ENCODE measurements at places on chromosomes 6 and 20.

- no peak for DNase-seq
Observed at GRCh38 chr6:41167173-41167963, 4.5 kb upstream of the TREM2 start.

DNA sequence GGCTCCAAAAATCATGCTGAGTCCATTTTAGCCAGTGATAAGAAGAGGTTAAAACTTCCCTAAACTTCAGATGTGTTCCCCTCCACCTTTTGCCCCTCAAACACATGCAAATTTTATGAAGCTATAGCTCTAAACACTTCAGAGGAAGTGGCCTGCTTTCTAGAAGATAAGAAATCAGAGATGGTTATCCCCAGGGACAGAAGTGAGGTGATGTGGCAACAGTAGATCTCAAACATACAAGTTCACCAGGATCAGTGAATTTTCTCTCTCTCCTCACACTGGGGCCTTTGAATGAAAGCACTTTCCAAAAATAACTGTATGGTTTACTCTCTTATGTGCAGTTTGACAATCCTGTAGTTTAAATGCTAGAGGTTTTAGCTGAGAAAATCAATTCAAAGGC lies 332.0 kb downstream of the BTBD9 start:
- DNase-seq: no peak

- no peak for DNase-seq
Observed at GRCh38 chr20:26218301-26218700, 521.6 kb upstream of the ZNF337 start.

- peak; percentile 46 for DNase-seq
Observed at GRCh38 chr6:27791182-27791943, 120.8 kb downstream of the OR2B2 start.

DNA sequence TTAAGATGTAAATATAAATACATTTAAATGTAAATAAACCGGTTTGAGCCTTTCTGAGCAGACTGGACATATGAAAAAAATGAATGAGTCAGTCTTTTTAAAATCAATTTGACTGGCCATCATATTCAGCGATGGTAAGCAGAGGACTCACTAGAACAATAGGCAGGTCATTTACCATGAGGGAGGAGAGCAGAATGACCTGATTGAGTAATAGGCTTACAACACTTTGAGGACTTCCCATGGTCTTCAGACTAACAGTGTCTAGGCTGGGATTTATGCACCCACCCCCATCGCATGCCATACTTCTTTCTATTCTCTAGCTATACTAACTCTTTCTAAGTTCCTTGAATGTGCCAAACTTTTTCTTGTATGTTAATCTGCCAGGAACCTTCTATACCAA lies 241.9 kb upstream of the RAB32 start:
- no peak for DNase-seq

DNA sequence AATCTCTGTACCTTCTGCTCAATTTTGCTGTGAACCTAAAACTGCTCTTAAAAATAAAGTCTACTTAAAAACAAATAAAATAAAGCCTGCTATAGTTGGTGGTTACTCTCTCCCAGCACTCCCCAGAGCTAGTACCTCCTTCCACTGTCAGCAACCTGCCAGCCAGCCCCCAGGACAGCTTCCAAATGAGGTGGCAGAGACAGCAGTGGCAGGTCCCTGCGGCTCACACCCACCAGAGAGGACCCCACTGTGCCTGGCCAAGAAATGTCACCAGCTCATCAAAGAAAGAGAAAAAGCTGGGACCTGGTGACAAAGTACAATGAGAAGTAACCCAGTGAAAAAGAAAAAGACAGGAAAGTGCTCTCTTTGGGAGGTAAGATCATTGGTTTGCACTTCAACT lies 15.2 kb downstream of the APMAP start:
- no peak for DNase-seq

DNA sequence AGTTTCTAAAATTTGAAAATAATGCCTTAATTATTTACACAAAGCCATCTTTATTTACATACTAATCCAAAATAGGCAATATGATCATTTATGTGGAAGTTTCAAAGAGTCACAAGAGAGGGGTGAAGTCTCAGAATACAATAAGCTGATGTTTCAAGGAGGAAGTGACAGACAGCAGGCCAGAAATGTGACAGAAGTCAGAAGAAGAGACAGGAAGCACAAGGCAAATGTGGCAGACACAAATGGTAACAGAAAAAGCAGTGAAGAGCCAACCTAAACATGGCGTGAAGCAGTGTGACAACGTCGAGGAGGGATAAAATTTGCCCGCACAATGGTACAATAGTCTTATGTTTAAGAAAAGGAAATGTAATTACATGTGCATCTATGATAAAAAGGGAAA lies 59.8 kb downstream of the SHPRH start:
- DNase-seq: no peak

- DNase-seq: no peak
Observed at GRCh38 chr20:35291654-35292503, at the start of gene FAM83C. Gene FAM83C (minus strand): TSS chr20:35292425. CDS start chr20:35292304, 121 bp downstream.

DNA sequence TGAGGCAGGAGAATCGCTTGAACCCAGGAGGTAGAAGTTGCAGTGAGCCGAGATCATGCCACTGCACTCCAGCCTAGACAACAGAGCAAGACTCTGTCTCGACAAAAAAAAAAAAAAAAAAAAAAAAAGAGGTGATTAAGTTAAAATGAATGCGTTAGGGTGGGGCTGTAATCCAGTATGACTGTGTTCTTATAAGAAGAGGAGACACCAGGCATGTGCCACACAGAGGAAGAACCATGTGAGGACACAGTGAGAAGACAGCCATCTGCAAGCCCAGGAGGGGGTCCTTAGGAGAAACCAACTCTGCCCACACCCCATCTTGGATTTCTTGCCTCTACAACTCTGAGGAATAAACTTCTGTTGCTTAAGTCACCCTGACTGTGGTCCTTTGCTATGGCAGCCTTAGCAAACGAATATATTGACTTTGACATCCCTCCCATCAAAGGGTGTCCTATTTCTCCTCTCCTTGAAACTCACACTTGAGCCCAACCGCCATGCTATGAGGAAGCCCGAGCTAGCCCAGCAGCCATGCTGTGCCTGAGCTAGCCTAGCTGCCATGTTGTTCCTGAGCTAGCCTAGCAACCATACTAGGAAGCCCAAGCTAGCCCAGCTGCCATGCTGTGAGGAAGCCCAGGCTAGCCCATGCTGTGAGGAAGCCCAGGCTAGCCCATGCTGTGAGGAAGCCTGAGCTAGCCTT lies 15.8 kb upstream of the PPP1R16B start:
- DNase-seq: no peak

- DNase-seq: no peak
Observed at GRCh38 chr20:13865791-13866351, 81.0 kb downstream of the NDUFAF5 start.

GRCh38 chr6:42226161-42226611 lies 8.5 kb upstream of the MRPS10 start:
- no peak for DNase-seq

DNA sequence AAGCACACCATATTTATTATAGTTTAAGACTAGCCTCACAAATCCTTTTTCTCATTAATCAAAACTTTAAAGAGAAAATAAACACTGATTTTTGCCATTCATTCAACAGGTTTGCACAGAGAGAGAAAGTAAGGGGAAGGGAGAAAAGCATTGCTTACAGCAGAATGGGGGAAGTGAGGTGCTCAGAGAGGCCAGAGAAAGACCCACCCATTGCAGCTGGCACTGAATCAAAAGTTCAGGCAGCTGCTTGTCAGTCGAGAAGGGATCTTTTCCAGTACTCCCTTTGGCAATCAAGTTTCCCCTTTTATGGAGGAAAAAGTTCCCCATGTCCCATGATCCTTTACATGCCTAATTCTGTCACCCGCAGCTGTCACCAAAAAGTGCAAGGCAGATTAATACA lies 8.0 kb upstream of the CRISP2 start:
- no peak for DNase-seq

GRCh38 chr20:41618807-41619311 lies 682 bp upstream of the CHD6 start:
- no peak for DNase-seq

DNA sequence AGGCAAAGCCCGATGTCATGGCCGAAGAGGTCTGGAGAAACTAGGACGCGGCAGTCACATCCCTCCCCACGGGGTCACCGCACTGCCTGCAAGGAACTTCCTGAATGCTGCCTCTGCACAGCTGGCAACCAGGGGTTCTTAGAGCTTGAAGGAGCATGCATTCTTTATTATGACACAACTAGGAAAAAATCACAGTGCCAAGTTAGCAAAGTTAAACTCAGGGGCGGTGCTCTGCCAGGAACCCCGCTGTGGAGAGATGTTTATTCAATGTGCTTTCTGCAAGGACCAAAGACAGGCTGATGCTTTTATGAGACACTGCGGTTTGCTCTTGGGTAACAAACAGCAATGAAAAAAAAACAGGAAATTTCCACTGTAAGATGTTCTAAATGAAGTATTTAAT lies 287.3 kb upstream of the FOXQ1 start:
- no peak for DNase-seq

DNA sequence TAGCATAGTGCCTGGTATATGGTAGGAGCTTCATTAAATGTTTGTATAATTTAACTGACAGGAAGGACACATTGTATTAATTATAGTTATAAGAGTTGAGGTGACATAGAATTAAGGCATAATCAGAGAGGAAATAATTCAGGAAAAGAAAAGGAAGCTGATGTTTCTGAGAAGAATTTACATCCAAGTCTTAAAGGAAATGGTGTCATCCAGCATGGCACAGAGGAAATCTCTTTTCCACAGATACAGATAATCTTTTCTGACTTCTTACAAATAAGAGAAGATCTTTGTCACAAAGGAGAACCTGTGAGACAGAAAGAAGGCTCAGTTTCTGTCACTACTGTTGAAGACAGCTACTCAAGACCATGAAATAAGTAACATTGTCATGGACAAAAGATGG lies 222.5 kb downstream of the GJA1 start:
- no peak for DNase-seq

GRCh38 chr6:151351146-151351700 lies 40.1 kb downstream of the ZBTB2 start:
- DNase-seq: no peak

GRCh38 chr6:115712291-115712961 lies 348.3 kb downstream of the FRK start:
- DNase-seq: no peak

DNA sequence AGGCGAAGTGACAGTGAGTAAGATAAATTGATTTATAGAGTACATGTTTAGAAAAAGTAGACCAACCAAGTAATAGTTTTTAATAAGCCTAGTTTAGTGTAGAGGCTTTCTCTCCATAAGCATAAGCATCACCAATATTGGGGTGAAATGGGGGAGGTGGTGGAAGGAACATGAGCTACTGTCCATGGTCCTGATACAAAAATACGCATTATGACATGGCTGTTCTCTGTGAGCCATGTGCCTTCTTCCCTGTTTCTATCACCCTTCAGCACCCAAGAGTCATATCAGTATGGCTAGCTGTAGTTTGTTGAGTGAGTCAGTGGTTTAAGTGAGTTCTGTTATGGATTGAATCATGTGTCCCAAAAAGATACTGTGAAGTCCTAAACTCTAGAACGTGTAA lies 150.8 kb downstream of the EDN1 start:
- no peak for DNase-seq

GRCh38 chr6:117494694-117495318 lies 12.3 kb downstream of the DCBLD1 start:
- no peak for DNase-seq

DNA sequence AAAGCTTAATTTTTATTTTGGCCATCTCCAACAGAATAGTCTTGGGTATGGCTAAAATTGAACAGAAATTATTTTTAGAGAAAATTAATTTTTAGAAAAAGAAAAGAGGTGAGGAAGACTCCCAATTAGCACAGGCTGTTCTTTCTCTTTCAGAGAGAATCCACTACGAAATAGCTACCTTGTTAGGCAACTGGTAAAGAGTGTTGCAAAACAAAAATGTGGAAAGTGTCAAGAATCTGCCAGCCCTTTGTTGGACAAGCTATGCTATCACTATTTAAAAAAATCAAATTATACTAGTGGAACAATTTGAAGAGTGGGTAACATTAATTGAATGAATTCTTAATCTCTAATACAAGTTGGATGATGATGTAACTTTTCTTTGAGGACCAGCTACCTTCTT lies 19.2 kb upstream of the ZSCAN9 start:
- DNase-seq: no peak

DNA sequence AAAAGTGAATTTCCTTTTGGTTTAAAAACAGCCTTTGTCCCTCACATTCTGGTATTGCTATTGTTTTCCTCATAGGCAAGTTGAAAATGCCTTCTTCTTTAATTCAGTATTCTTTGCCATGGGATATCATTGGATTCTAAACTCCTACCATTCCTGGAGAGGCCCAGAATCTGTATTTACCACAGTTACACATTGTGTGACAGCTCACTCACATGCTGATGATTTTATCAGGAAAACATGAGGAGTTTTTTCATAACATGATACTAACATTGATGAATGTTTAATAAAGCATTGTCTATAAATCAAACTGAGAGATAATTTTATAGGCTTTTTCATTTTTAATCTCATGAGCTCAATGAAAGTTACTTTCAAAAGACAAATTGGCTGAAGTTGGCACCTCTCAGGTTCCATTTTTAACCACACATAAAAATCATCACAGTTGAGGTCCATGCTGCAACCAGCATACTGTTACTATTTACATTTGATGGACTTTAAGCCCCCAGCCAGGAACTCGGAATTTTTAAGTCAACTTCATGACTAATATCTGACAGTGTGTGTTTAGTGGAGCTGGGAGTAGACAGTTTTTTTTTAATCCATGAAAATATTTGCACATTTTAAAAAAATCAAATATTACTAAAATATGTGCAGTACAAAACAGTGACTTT lies 82.8 kb downstream of the FAM83B start:
- no peak for DNase-seq

DNA sequence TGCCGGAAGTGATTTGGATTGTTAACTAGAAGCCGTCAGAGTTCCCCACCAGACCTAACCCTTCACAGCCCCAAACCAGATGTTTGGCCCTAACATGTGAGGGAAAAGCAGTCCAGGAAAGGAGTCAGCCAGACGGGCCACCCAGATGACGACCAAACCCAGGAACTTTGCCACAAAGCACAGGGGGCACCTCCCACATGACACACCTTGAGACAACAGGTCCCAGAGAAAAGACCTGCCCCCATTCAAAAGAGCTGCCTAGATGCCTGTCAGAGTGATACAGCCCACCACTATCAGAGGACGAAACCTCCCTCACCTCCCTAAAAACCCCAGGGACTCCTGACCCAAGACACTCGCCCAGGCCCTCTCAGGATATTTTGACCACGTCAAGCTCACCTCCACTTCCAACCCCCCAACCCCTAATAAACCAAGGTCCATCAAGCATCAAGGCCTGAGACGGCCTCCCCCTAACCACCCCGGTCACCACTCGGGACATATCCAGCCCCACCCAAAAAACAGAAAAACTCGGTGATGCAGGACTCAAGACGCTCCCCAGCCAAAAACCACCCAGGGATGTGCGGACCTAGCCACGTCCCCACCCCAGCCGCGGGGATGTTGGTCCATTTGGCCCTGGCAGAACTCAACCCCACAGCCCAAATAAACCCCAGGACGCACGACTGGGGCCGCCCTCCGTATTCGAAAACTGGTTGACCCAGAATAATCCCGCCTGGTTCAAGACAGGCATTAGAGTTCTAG lies 662 bp downstream of the ZNF343 start:
- no peak for DNase-seq

- DNase-seq: no peak
Observed at GRCh38 chr6:3509336-3509735, 52.5 kb upstream of the SLC22A23 start.

All from activated CD4-positive, alpha-beta T cell treated with anti-CD3 and anti-CD28 coated beads, Interleukin-2, amount 50 U/mL, for 24 hours (primary cell).